ENCODE measurements at places on chromosomes 1 and 21. TPM values are rescaled to one million over a fixed set of nuclear protein-coding genes. Genes with fewer than 3 reads are reported as not detected.

Gene SLC25A24
- 41.7 TPM for total RNA-seq

Gene PRAMEF11
- total RNA-seq, result not detected

Gene OLIG1
- not detected for total RNA-seq

Gene ATP1A4
- not detected for total RNA-seq

Gene MMP23B
- total RNA-seq, result 1.1 TPM

Gene ZNF593OS
- total RNA-seq, result not detected

Gene KRTAP10-4
- not detected for total RNA-seq

Gene LRRC39
- total RNA-seq, result under 0.01 TPM

Gene GJA8
- total RNA-seq, result not detected

Gene SLC2A5
- 0.50 TPM for total RNA-seq

Gene KRTAP11-1
- not detected for total RNA-seq

Gene PLCH2
- 141 TPM for total RNA-seq

Gene WNT4
- 0.68 TPM for total RNA-seq

Gene RWDD3
- total RNA-seq, result 16.9 TPM

Gene KIAA1614
- 1.1 TPM for total RNA-seq

Gene ETV3L
- not detected for total RNA-seq

Gene DNM3
- total RNA-seq, result 2.1 TPM

Gene PRR9
- total RNA-seq, result 2.1 TPM

Gene KRTAP6-3
- not detected for total RNA-seq

Gene AMPD1
- not detected for total RNA-seq

Gene OR2T29
- total RNA-seq, result not detected

Gene NBPF4
- 0.14 TPM for total RNA-seq

Gene SLC6A17
- total RNA-seq, result under 0.01 TPM

Gene RGS16
- total RNA-seq, result 7.5 TPM

Gene CLCA4
- 26.7 TPM for total RNA-seq

Gene FCRL5
- total RNA-seq, result not detected

Gene EDN2
- total RNA-seq, result 4.4 TPM
